Nephron progenitor cell (in vitro differentiated cells): ENCODE measurements at places on chromosomes 2 and 18.

GRCh38 chr2:199458009-199458805 is 468 bp upstream of the SATB2 start:
- DNase-seq: peak; percentile 66

- no peak for DNase-seq
Observed at GRCh38 chr2:78023356-78023755, 501.2 kb upstream of the LRRTM4 start.

DNA sequence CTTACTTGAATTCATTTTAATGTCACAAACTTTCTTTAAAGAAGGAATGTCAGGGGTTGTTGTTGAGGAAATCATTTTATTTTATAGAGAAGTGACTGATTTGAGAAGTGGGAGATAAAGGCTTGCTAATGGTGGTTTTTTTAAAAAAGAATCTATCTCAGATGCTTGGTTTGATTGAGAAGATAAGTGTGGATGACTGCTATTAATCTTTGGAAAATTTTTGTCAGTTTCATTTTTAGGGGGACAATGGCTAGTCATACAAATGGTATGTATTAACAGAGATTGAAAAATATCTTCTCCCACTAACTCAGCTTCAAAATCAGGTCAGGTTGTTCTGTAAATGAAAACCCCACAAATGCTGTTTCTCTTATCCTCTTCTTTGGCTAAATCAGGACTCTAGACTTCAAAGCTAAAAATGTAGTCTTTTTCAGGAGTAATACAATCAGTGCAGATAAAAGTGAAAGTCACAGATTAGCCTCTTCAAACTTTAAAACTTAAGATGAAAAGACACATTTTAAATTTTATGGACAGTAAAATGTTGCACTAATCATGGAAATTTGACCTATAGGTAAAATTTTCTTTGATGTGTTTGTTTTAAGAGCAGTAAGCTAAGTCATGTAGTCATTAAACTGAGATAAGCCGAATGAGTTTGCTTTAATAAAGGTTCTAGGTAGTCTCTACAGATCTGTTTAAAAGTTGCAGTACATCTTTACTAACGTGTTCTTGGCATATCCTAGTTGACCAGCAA is 674.2 kb upstream of the VRK2 start:
- no peak for DNase-seq

DNA sequence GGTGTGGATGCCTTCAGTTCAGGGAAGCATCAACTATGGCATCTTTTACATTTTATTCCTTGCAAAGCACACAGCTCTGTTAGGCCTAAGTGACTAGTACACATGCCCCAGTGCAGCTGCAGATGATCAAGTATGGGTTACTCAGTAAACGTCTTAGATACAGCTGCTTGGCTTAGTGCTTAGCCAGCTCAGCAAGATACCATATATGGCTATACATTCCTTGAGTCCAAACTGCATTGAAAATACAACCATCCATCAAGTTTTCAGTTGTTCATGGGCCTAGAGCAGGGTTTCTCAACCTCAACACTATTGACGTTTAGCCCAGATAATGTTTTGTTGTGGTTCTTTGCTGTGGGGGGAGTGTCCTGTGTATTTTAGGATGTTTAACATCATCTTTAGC is 769.9 kb downstream of the TSN start:
- DNase-seq: no peak

GRCh38 chr2:393711-394696 is 106.1 kb upstream of the ALKAL2 start:
- DNase-seq: no peak

- no peak for DNase-seq
Observed at GRCh38 chr18:79518683-79519128, 123.0 kb downstream of the NFATC1 start.

DNA sequence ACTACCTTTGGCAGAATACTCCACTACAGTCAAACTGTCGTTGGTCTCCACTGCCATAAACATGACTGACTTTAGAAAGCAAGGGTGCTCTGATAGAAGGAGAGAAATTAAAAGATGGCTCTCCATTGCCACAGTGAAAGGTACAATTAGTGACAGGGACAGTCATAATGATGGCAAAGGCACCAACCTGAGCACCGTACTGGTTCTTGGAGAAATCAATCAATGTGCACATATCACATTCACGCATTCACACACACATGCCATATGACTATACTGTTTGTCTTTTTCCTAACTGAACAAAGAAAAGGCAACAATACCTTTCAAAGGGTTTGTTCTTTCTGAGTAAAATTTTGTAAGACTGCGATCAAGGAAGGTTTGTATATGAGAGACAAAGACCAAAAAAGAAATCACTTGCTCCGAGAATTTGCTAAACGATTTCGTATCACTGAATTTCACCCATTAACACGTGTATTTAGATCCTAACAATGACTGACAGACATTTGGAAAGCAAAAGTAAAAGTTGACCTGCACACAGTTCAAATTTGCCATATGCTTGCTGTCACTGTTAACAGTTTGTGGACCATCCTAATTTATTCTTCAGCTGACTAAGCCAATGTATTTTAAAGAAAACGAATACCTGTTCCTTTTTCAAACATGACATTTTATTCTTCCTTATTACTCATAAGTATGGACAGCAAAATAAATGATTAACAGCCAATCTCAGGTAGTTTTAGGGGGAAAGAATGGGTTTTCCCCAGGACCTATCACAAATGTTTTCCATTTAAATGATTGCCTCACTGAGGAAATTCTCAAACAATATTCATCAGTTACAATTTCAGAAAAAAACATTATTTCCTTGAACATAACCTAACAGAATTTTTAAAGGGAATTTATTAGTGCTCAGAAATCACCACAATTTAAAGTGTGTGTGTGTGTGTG is 644.4 kb downstream of the ZEB2 start:
- DNase-seq: no peak

DNA sequence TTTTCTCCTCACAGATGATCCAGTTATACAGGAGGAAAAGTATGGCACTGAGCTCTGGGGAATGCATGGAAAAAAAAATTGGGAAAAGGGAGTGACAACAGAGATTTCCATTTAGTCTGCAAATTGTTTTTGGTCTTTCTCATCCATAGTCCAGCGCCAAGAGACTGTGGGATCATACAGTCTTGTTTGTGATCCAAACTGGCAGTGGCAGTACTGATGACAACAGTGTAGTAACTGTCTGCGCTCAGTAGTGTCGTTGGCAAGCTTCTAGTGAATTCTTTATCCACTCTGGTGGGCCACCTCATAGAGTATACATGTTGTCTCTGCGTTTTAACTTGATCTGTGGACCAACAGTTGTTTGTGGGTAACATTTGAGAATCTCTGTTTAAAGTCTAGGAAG is 37.9 kb downstream of the GALNT1 start:
- DNase-seq: no peak

DNA sequence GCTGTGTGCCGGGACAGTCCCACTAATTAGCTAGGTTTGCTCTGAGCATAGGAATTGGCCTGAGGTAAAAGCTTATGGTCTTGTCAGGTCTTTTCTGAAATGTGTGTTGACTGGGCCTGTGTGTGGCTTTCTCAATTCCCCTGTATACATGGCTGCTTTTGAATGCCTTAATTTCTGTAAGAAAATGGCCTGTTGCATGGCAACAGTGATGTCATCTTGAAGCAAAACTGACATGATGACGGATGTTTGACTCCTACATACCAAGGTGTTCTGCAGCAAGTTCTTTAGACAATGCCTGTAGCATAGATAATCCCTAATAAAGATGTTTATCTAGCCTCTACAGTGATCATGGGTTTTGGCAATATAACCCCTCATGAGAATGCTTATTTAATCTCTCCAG is 198.5 kb downstream of the OTX1 start:
- no peak for DNase-seq

DNA sequence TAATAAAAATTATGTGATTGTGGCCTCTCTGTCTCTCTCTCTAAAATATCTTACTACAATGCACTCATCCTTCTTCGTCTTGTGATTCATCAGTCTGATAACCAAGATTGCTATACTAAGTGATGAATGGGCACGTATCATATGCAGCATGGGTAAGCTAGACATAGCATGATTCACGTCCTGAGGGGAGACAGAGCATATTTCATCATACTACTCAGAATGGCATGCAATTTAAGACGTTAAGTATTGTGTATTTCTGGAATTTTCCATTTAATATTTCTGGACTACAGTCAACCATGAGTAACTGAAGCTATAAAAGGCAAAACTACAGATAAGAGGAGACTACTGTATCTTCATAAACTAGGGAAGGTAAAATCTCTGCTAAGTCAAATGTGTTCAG is 97.0 kb upstream of the CD226 start:
- no peak for DNase-seq

GRCh38 chr18:57561728-57562423 is 24.6 kb downstream of the FECH start:
- DNase-seq: peak; percentile 47

DNA sequence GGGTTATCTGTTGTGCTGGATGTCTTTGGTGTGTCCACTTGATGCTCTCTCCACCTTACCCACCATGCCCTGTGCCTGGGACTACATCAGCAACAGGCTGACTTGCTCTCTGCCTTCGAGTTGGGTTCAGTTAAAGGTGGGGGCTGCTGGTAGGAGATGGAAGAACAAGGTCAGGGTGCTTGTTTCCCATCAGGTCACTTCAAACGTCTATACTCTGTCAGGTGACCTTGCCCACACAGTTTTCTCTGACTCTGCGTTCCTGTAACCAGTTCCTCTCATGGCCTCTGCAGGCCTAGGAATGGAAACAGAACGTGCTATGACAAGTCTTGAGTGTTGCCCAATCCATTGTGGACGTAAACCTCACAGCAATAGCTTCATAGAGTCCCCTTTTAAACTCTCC is 38.4 kb upstream of the PAPOLG start:
- DNase-seq: no peak

DNA sequence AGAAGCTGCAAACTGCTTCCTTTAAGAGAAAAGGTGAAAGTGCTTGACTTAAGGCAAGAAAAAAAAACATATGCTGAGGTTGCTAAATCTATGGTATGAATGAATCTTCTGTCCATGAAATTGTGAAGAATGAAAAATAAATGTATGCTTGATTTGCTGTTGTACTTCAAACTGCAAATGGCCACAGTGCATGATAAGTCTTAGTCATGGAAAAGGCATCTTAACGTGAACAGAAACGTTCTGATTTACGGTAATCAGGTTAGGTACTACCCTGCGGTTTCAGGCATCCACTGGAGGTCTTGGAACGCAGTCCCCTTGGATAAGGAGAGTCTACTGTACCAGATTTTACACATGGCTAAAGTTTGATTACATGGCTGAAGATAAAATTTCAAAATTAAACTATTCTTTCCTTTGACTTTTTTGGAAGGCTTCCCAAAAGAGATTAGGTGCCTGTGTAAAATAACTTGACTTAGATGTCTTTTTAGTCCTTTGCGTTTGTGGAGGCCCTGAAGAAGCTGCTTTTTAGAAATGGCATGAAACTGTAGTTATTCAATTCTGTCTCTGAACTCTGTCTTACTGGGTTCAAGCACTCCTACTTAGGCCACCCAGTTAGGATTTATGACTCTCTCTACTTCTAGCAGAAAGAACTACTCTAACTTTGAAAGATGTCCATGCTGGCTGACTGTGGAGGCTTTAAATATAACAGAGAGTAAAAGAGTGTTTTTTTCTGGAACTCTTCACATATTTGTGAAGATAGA is 35.9 kb upstream of the SCN9A start:
- DNase-seq: no peak

GRCh38 chr2:207491956-207492355 is 37.8 kb upstream of the CREB1 start:
- no peak for DNase-seq
